WTC11 (cell line): ENCODE measurements at places on chromosomes 7 and 10.

DNA sequence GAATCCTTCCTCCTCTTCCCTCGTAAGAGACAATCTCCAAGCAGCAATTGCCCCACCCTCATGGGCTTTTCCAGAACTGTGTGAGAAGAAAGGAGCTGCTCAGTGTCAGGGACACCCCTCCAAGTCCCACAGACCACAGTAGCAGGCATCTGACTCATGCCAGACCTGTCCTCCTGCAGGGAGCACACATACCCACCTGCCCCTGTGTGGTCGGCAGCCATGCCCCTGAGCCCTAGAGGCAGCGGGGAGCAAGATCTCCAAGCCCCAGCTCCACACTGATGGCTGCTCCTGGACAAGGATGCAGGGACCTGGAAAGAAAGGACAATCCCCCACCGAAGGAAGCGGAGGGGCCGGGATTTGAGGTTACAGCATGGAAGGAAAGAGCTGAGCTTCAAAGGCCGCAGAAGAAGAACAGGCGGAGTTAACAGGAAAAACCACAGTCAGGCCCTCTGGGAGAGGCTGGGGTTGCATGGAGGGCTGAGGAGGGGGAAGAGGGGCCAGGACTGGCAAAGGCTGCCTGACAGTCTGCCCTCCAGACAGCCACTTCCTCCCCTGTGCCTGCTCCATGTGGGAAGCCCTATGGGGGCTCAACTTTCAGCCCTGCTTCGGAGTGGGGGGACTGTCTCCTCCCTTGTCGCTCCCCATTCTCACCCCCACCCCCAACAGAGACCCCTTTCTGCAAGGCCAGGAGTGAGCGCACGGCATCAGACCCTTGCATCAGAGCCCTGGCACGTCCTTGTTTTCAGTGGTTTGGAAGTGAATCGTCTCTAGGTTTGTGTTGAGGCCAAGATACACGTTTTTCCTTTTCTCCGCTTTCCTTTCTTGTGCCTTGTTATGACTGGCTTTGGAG lies 46.8 kb downstream of the ASB13 start:
- no peak for DNase-seq

GRCh38 chr7:78326189-78326588 lies 527.6 kb downstream of the PHTF2 start:
- DNase-seq, result no peak

GRCh38 chr10:15540727-15541126 lies 169.6 kb upstream of the FAM171A1 start:
- DNase-seq, result peak; percentile 19

GRCh38 chr10:6024334-6024682 lies 37.9 kb downstream of the IL2RA start:
- no peak for DNase-seq

GRCh38 chr7:45246339-45246738 lies 88.7 kb downstream of the RAMP3 start:
- no peak for DNase-seq

DNA sequence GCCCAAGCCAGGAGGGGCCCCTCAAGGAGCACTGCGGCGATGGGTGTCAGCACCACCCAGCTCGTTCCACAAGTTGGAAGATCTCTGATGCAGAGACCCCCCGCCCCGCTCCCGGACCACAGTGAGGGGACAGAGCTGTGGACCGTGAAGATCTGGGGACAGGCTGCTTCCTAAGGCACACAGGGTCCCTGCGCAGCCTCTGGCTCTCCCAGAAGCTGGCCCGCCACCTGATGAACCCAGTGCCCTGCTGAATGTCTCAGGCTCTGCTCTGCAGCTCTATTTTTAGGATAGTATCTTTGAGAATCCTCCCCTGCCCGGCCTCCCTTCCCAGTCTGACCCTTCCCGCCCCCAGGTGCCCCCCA lies 29.7 kb downstream of the GBX1 start:
- peak; percentile 11 for DNase-seq

DNA sequence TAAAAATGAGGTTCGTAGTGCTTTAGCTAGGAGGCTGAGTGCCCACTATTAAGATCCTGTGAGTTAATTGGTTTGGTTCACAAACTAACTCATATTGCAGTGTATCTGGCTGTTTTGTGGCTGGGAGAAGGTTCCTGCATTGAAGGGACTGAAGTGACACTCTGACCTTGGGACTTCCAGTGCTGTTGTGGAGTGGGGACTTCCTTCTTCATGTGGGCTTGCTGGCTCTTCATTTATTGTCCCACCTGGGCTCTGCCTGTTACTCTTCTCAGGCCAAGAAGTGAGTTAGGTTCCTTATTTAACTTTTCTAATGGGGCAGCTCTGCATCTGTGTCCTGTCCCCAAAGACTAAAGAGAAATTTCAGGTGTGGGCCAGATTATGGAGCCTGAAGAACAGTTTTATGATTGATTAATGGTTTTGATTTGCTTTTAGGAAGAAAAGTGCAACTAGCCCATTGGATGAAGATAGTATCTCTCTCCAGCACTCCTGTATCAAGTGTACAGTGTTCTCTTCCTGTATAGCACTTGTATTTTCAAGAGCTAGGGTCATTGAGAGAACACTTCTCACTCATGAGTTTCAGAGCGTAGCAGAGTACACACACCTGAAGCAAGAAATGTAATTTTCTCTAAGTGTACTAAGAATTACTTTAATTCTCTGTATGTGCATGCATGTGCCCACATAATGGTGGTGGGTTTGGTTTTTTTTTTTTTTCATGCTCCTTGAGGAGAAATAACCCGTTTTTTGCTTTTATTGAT lies 54.8 kb downstream of the AUTS2 start:
- no peak for DNase-seq

- DNase-seq, result no peak
These were observed 116.8 kb upstream of the INHBA start for GRCh38 chr7:41819645-41820044.

DNA sequence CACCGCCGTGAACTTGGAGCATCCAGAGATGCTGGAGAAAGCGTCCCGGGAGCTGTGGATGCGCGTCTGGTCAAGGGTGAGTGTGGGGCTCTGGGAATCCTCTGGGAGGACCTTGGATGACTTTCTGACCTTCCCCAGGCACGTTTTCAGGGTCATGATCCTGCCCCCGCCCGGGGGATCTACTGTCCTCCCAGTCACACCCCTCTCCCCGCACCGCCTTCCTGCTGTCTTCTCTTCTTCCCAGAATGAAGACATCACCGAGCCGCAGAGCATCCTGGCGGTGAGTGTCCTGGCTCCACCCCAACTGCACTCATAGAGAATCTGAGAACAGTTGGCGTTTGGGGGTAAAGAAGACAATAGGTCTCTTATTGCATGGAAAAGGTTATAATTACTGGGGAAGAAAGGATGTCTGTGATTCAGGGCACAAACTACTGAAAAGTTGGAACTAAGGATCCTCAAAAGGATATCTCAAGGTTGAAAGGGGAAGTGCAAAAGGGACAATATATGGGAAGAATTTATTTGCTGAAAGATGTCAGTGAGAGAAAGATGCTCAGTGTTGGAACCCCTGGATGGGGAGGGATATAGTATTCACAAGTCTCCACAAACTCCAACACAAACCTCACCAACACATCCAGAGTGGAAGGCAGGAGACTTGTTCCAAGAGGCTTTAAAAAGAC lies 1.9 kb downstream of the GSTK1 start:
- DNase-seq, result no peak

- DNase-seq, result no peak
These were observed 259.4 kb downstream of the PPP1R3A start for GRCh38 chr7:113659416-113659815.

DNA sequence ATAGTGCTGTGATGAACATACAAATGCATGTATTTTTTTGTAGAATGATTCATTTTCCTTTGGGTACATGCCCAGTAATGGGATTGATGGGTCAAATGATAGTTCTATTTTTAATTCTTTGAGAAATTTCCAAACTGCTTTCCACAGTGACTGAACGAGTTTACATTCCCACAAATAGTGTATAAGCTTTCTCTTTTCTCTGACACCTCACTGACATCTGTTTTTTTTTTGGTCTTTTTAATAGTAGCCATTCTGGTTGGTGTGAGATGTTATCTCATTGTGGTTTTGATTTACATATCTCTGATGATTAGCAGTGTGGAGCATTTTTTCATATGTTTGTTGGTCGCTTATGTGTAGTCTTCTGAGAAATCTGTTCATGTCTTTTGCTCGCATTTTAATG lies 195.0 kb upstream of the AGK start:
- DNase-seq, result no peak

- DNase-seq, result no peak
These were observed 15.5 kb downstream of the SVIL start for GRCh38 chr10:29619241-29619669.

- DNase-seq, result no peak
These were observed 243.0 kb downstream of the CACNA2D1 start for GRCh38 chr7:82200601-82201000.

DNA sequence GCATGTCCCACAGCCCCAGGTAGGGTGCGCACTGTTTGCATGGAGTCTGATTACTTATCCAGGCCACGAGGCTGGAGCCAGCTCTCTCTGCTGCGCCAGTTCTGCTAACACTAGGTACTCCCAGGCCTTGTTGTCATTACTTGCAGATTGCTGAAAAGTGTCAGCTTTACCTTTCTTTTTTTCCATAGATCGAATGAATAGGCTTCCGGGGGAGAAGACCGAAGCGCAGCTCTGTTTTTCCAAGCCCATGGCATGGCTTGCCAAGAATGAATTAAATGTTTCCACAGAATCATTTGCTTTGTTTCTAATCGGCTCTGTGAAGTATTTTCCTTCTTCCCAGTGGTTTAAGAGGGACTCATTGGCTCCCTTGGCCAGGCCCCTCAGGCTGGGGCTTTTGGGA lies 285.8 kb downstream of the BMPER start:
- no peak for DNase-seq

- no peak for DNase-seq
These were observed 104.7 kb downstream of the ST8SIA6 start for GRCh38 chr10:17349717-17350116.

DNA sequence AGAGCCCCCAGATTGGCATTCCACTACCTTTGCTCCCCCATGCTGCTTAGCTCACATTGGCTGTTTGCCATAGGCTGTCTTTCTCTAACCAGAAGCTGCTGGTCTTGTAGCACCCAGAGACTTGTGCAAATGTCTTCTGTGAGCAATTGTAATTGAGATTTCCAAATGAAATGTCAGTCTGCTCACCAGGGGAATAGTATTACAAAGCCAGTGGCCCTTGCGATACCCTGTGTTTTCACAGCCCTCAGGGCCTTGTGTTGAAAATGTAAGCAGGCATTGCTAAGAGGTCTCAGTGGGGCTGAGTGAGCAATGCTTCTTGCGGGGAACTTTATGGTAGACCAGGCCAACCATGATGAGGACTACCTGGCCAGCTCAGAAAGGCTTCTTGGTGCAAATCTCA lies 746.5 kb downstream of the LRMDA start:
- DNase-seq, result no peak

- DNase-seq, result no peak
These were observed 79.0 kb upstream of the LSM8 start for GRCh38 chr7:118104812-118105441.

GRCh38 chr10:46314071-46314470 lies 27.3 kb downstream of the ANTXRL start:
- no peak for DNase-seq

GRCh38 chr7:155820788-155821187 lies 8.5 kb upstream of the SHH start:
- no peak for DNase-seq

DNA sequence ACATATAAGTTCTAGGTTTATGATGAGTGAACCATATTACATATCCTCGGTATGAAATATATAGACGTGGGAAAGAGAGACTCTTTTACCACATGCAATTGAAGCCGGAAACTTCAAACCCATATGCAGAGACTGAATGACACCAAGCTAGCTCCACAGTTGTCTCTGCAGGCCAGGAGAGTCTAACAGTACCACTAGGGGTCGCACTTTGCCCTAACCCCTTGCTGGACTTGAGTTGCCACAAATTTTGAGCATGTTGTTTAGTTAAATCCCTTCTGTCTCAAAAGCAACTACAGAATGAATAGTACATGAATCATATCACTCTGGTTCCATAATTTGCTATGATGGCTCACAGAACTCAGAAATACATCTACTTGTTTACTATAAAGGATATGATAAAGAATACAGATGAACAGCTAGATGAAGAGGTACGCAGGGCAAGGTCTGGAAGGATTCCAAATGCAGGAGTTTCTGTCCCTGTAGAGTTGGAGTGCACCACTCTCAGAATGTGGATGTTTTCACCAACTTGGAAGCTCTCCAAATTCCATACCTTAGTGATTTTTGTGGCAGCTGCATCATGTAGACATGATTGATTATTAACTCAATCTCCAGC lies 112.4 kb upstream of the YAE1 start:
- DNase-seq, result peak; percentile 79

DNA sequence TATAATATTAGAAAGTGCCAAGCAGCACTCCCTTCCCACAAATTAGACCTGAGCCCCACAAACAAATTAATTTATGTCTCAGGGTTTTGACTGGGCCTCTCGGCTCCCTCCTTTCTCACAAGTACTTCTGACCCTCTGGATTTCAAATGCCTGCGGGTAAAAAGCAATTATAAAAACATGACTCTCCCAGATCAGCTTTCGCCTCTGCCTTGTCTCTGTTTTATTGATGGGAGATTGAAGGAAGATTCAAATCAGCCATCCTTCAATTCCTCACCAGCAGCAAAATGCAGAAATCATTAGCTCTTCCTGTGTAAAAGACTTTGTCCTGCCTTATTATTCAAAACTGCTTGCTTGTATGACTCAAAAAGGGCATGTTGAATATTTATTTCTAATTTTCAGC lies 453.7 kb upstream of the MKI67 start:
- no peak for DNase-seq

DNA sequence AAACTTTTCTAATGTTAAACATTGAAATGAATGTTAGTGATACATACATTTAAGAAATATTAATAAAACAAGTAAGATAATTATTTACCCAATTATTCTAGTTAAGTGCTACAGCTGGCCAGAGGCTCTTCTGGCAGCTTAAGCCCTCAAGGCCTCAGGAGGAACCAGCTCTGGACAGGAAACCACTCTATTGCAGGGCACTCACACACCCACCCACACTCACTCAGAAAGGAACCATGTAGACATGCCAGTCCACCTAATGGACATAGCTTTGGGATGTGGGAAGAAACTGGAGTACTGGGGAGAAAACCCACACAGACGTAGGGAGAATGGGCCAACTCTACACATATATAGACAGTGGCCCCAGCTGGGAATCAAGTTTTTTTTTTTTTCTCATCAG lies 28.2 kb downstream of the UMAD1 start:
- DNase-seq, result no peak

GRCh38 chr10:10460451-10460850 lies 557.2 kb upstream of the CELF2 start:
- DNase-seq, result no peak
